HT-29 (cell line): ENCODE measurements at places on chromosomes 16 and 17. TPM values are rescaled to one million over a fixed set of nuclear protein-coding genes. Genes with fewer than 3 reads are reported as not detected.

GRCh38 chr16:47940466-47940865 lies 215.3 kb downstream of the ABCC12 start:
- DNase-seq, result no peak

- DNase-seq, result peak; percentile 45
Observed at GRCh38 chr16:75109732-75110243, 6.8 kb downstream of the LDHD start.

GRCh38 chr16:9331503-9331902 lies 240.1 kb downstream of the HAPSTR1 start:
- no peak for DNase-seq

GRCh38 chr16:86517652-86518258 lies 7.4 kb downstream of the FOXF1 start:
- DNase-seq, result peak; percentile 58

GRCh38 chr17:49565948-49566491 lies 9.7 kb upstream of the NXPH3 start:
- no peak for DNase-seq

The B9D1 gene
- total RNA-seq, result 28.1 and 29.3 TPM in 2 replicates

GRCh38 chr17:60168654-60169053 lies 18.9 kb downstream of the CA4 start:
- DNase-seq, result no peak

DNA sequence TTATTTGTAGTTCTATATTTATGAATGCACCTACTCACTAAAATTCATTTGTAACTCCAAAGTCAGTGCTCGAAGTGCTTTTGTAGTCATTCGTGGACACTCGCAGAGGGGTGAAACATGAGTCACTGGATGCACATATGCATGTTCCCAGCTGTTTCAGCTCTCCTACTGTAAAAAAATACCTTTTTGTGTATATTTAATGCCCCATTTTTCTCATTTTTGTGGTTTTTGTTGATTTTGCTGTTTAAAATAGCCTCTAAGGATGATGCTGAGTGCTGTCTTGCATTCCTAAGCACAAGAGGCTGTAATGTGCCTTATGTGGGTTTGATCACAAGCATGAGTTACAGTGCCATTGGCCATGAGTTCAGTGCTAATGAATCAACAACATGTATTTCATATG lies 30.6 kb downstream of the CENPV start:
- DNase-seq, result no peak

The TAT gene
- 0.03 TPM in 1 of 2 replicates, not detected in the other for total RNA-seq

DNA sequence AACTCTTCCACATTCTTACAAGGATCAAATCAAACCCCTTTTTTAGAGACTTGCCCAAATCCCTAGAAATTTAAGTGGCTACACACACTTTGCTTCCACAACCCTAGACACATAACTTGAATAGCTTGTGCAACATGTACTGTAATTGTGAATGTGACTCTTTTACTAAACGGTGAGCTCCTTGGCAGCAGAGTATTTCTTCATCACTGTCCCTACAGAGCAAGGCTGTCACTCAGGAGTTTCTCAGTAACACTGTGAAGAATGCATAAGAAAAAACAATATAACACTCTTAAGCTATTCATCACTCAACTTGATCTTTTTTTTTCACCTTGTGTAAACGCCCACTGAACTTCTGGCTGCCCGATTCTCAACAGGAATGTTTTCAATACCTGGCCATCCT lies 53.8 kb upstream of the ADAMTS18 start:
- no peak for DNase-seq

GRCh38 chr17:48546924-48547807 lies 2.3 kb upstream of the HOXB2 start:
- DNase-seq, result no peak

DNA sequence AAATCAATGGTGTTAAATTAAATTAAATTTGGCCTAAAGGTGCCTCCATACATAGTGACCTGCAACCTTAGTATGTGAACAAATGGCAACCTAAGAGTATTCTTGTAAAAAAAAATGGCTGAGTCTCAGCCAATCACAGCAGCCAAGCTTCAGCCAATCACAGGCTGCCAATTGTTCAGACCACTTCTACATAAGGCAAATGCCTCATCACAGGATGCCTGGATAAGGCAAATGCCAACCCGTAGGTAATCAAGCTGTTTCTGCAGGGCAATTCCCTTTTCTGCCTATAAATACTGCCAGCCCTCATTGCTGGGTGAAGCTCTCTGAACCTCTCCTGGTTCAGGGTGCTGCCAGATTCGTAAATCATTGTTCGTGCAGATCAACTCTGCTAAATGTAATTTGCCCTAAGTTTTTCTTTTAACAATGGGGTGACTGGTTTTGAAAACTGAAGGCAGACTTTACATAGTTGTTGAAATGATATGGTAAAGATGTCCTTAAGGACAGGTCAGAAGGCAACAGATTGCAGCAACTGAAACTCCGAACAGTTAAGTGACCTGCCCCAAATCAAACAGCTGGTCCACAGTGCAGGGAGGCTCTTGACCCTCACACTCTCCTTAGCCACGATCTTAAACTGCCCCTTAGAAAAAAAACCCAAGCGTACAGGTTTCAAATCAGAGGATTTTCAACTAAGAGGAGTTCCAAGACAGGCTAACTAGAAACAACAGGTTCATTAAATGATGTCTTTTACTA lies 50.3 kb downstream of the N4BP1 start:
- no peak for DNase-seq

The ABCC6 gene
- total RNA-seq, result 1.9 and 5.1 TPM in 2 replicates

DNA sequence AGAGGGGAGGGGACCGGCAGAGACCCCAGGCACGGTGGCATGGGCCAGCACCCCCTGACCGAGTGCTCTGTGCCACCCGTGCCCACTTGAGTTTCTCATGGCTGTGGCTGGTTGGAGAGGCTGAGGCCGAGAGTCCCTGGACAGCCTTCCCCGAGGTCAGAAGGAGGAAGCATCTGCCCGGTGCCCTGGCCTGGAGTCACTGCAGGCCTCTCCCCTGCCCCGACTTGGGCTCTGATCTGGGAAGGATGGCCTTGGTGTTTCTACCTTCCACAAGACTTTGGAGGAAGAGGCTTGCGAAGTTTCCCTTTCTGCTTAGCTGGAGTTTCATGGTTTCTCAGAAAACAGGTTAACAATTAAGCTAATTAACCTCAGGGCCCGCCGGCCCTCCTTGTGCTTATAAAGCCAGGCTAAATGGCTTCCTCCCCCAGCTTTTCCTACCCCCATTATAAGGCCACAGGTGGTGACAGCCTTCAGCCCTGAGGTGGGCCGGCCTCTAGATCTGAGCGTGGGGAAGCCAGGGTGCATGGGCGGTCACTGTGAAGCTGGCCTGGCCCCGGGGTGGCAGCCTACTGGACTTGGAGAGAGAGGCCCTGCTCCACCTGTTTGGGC lies 17.3 kb downstream of the LLGL2 start:
- no peak for DNase-seq

DNA sequence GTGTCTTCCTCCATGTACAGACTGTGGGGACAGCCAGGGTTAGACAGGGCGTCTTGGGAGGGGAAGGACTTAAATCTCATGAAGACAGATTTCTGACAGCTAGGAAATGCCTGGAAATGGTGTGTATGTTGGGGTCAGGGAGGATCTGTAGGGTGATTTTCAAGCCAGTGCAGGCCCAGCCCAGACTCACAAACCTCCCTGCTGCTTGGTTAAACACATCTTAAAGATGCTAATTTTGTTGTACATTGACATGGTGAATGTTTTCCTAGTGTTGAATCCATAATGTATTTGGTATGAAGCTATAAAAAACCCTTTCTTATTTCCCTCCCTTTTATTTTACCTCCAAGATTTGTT lies 238.3 kb downstream of the CCDC182 start:
- no peak for DNase-seq

The TXNDC11 gene
- total RNA-seq, result 43.2 and 49.3 TPM in 2 replicates

DNA sequence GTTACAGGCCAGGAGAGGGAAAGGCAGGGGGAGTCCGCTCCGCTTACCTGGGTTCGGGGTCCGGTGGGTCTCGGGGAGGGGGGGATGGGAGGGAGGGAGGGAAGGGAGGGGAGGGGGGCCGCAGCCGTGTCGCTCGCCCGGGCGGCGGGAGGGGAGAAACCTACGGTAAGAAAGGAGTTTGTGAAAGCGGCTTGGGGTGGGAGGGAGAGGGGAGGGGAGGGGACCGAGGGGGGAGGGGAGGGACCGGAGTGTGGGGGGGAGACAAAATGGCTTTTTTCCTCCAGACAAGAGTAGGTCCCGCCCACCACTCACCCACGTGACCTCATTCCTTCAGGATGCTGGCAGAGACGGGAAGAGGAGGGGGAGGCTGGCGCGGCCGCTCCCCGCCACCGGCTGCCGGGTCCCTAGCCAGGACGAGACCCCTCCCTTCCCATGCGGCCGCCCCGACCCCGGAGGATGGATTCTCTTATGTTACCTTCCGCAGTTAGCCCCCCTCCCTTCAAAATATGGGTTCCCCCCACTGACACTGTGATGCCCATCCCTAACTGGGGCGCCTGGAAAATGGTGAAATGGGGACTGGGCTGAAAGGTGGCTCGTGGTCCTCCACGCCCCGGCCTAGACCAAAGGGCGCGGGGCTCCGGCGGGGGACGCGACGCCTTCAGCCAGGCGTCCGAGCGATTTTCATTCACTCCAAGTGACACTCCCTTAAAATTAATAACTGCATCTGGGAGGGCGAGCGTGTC lies at the start of gene PCGF2:
Gene PCGF2, minus strand, starts transcription at position 188 of the 743 bp plus-strand sequence. CDS start 7,934 bp downstream, outside the sequence.
- DNase-seq, result peak; percentile 92

The RHBDL3 gene
- total RNA-seq, result not detected in 2 replicates

DNA sequence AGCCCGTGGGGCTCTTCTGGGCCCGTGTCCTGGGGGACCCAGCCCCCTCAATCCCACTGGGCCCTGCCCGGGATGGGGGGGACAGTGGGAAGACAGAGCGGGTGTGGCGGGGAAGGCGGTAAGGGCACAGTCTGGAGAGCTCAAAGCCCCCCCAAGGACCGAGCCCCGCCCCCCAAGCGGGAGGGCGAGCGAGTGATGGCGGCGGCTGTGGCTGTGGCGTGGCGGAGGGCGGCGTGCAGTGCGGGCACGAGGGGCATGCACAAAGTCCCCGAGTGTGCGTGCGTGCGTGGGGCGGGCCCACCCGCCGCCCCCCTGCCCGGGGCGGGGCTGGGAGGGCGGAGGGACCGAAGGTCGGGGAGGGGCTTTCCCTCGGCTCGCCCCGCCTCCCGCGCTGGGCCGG lies 3.6 kb upstream of the WDR24 start:
- no peak for DNase-seq

- DNase-seq, result no peak
Observed at GRCh38 chr17:10631048-10631700, 25.9 kb downstream of the MYH3 start.

The TEX14 gene
- total RNA-seq, result 0.03 TPM in 1 of 2 replicates, not detected in the other

- DNase-seq, result no peak
Observed at GRCh38 chr17:79543531-79543930, 67.3 kb downstream of the RBFOX3 start.

The GPS2 gene
- total RNA-seq, result 45.7 and 49.0 TPM in 2 replicates

- DNase-seq, result peak; percentile 10
Observed at GRCh38 chr17:33328129-33328528, 35.0 kb upstream of the ASIC2 start.

DNA sequence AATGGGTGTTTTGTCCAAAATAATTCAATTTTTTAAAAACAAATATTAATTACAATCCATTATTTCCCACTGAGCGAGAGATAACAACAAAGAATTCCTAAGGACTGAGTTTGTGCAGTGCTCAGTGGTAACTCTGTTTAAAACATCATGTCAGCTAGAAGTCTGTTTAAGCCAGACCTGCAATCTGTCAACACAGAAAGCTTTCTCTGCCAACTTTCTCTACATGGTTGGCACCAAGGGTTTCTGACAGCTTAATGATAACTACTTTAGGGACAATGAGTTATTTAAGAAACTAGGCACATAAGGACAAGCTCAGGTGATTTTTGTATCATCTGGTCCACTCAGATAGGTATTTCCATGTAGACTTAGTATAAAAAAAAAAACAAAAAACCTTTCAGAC lies 81.8 kb downstream of the WDR59 start:
- DNase-seq, result no peak

- no peak for DNase-seq
Observed at GRCh38 chr17:1183171-1183873, 3.5 kb upstream of the ABR start.

The KRTAP2-2 gene
- total RNA-seq, result not detected in 2 replicates

The DBNDD1 gene
- total RNA-seq, result 15.8 and 19.9 TPM in 2 replicates

The METTL23 gene
- 52.1 and 52.8 TPM in 2 replicates for total RNA-seq

DNA sequence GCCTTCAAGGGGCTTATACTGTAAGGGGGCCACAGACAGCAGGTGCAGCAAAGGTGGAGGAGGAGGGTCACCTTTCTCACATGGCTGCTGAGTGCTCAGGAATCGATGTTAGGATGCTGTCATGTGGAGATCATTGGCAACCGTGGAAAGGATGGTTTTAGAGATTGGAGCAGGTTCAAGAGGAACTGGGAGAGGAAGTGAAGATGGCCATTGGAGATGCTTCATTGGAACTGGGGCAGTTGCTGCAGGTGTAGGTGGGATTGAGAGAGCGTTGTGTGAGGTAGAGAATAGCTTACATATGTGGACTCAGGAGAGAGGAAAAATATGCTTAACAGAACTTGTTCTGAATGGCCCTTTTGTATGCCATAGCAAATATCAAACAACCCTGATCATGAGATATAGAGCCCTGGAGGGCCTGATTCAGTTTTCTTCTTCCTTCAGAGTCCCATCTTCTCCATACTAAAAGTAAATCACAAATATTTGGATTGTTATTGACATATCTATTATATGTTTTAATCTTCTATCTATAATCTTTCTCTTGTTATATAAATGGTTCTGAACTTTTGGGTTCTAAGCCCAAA lies 40.8 kb downstream of the LDHD start:
- DNase-seq, result no peak

- no peak for DNase-seq
Observed at GRCh38 chr17:43631429-43631828, 30.3 kb downstream of the MEOX1 start.

DNA sequence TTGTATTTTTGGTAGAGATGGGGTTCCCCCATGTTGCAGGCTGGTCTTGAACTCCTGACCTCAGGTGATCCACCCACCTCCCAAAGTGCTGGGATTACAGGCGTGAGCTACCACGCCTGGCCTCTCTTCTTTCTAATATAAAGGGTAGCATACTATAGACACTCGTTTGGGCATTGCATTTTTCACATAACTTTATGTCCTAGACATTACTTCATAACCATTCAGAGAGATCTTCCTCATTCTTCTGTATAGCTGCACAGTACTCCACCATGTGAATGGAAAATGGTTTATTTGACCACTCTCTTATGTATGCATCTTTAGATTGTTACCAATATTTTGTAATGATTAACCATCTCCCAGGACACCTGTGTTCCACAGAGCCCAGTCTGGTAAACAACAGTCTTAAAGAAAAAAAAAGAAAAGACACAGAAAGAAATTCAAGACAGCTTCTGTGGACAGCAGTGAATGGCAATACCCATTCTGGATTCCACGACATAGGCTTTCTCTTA lies 42.1 kb downstream of the TK2 start:
- DNase-seq, result no peak

GRCh38 chr17:75854881-75855309 lies 240 bp downstream of the WBP2 start:
- DNase-seq, result no peak

- DNase-seq, result no peak
Observed at GRCh38 chr16:27720731-27721530, 171.0 kb downstream of the KATNIP start.

- peak; percentile 81 for DNase-seq
Observed at GRCh38 chr17:66415366-66416206, 113.2 kb downstream of the PRKCA start.

The KRTAP2-1 gene
- not detected in 2 replicates for total RNA-seq

GRCh38 chr16:79089735-79090284 lies 510.7 kb downstream of the MAF start:
- no peak for DNase-seq
